ENCODE measurements at places on chromosomes 7 and 10.

DNA sequence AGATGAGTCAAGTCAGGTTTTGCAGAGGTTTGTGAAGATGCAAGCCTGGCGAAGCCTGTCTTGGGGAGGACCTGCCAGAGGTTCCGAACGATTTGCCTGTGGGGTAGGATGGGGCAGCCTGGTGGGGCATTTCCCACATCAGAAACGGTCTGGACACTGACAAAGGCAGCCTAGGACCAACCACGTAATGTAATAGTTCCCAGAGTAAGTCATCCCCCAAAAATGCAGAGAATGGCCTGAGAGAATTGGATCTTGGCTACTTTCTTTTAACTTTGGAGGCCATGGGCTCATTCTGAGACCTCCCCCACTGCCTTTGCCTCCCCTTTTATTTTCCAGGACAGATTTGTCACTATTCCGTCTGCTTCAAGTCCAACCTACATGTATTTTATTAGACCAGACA is 168.9 kb upstream of the SH2B2 start:
- no peak for DNase-seq

- DNase-seq = peak; percentile 49
These were observed 9.1 kb downstream of the TTYH3 start for GRCh38 chr7:2640846-2641316.

DNA sequence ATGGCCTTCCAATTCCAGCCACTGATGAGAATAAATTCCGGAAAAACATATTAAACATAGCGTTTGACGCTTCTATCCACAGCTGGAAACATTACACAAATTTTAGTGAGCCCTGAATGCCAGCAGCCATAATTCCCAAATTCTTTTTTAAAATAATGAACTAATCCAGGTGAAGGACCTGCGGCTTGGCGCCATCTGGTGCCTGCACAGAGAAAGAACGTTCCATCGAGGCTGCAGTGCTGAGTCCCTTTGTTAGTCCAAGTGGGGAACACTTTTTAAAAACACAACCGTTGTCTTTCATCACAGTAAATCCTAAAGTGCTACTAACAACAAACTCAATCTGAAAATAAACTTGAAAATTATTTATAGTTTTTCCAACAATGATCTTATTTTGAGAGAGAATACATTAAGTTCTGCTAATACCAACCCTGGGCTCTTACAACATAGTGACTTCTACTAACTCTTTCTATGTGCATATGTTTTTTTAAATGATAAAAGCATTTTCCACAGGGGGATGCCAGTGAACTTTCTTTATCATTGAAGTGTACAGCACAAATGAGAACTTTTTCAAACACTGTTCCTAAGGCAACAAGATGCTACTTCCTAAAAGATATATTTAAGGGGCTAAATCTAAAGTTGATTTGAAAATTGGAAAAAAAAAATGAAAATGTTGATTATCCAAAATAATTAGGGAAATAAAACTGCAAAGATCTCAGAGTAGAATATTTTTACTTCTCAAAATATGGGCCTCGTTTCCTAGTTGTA is 166.9 kb upstream of the RNF32 start:
- peak; percentile 61 for DNase-seq

DNA sequence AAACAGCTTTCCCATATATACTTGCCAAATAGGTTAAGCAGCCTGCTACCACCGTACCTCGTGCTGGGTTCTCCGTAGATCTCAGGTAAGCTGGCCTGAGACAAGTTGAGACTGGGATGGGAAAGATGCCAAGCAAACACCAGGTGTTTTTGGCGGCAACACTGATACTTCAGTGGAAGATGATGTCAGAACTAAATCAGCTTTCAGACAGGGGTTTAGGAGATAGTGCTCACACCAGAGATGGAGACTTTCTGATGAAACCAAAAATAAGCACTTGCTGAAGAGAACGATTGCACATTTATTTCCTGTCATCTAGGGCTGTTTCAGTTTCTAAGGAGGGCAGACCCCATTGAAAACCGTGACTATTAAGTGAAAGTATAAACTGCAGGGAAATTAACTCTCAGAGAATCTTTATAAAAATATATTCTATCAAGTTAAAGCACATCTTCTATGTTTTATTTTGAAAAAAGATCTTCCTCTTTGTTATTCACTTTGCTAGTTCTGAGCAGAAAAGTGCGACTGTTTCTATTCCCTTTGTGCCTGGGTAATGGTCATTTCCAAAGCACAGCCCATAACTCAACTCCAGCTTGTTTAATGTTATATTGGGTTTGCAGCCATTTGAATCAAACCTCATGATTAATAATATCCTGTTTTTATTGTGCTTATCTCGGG is 149.9 kb downstream of the CPED1 start:
- no peak for DNase-seq

GRCh38 chr10:97319671-97320479 is 804 bp downstream of the FRAT1 start:
- peak; percentile 58 for DNase-seq

DNA sequence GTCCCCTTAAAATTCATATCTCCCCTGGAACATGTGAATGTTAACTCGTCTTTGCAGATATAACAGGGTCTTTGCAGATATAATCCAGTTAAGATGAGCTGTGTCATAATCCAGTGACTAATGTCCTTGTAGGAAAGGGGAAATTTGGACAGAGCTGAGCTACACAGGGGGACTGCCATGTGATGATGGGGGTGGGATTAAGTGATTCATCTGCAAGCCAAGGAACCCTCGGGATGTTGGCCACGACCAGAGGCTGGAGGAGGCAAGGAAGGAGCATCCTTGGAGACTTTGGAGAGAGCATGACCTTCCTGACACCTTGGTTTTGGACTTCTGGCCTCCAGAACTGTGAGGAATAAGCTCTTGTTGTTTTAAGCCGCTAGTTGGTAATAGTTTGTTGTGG is 153.9 kb upstream of the PCBD1 start:
- no peak for DNase-seq

GRCh38 chr10:59432207-59432900 is 70.0 kb upstream of the FAM13C start:
- DNase-seq = no peak
